ENCODE measurements at places on chromosomes 4 and X.
A peak's percentile ranks its signal among the peaks of the same experiment; 100 is the strongest.

- no peak for DNase-seq
Measured at GRCh38 chrX:137425273-137425902, 140.5 kb upstream of the ZIC3 start.

DNA sequence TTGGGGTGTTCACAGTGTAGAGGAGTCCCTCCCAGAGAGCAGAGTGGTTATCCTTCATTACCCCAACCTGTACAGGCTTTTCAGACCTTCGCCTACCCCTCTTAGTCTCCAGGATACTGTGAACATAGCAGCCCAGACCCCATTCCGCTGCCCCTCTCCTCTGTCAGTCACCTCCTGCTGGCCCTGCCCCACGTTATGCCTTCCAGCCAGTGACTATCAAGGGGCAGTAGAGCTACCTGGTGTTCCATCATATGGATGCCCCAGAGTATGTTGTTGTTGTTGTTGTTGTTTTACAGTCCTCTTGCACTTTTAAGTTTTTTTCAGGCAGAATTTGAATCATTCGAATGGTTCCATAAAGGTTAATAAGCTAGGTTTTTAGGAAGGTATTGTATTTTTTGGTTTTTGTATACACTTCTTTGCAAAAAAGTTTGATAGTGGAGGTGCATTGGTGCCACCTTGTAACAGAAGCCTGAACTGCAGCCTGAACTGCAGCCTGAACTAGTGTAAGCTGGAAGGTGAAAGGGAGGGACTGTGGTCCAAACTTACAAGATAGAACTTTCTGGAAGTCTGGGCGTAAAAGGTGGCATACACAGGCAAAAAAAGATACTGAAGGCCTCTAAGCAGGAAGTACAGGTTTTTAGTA lies 101.4 kb upstream of the RAB40AL start:
- DNase-seq, result peak; percentile 27

- no peak for DNase-seq
Measured at GRCh38 chr4:8370835-8371595, 69.5 kb downstream of the ACOX3 start.

DNA sequence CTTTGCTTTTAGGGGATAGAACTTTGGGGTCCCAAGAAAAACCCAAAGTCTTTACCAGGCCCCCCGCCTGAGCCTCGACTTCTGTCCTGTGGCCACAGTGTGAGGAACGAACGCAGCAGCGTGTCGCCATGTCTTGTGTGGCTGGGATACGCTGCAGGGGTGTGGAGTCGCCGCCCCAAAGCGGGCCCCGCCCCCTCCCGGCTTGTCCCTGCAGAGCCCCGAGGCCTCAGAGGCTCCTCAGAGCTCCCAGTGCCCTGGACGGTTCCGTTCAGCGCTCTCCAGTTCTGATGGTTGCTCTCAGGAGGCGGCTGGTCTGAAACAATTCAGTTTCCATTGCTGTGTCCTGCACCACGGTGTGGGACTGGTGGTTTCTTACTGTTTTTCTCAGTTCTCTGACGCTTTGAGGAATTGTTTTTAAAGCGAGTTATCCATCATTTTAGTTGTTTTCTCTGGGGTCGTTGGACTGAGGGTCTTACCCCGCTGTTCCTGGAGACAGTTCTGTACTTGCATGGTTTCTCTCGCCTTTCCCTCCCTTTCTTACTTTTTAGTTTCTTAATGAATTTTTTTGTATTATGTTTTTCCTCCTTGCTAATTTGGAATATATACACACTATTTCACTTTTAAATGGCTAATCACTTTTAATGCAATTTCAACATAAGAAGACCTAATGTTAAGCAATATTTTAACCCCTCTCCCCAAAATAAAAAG lies 1.6 kb upstream of the IDUA start:
- DNase-seq, result peak; percentile 74

DNA sequence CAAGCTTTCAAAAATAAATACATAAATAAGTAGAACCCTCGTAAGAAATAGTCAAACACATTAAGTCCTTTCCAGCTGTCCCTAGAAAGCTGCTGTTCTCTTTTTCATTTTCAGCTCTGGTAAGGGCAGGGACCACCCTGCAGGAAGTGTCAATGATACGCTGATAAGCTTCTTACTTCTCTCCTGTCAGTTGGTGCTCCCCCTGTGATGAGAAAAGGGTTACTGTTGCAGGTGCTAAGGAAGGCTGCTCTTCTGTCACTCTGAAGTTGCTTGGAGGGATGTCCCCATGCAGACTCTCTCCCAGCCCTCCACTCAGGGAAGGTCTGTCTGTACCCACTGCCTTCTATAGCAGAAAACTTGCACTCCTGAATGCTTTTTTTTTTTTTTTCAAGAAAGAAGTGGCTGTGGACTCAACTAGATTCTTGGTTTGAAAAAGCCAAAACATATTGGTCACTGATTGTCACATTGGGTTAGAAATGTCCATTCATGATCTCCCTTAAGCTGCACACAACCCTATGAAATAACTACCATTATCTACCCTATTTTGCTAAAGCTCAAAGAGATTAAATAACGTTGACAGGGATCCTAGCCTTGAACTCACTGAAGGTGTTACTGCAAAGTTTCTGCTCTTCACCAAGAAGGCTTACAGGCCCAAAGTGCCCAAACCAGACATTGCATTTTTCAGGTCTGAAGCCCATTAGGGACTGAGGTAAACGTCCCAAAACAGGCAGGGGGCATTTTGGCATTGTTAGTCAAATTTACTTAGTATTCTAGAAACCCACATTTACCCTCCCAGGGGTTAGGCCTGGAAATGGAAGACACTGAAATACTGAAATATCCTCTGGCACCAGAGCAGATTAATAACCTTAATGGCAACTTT lies 1.2 kb downstream of the CXCL3 start:
- DNase-seq, result no peak

GRCh38 chr4:15158406-15159091 lies 156.3 kb downstream of the CPEB2 start:
- no peak for DNase-seq

- no peak for DNase-seq
Measured at GRCh38 chrX:104118765-104119164, 6.4 kb downstream of the ZCCHC18 start.

GRCh38 chr4:19009881-19010280 lies 988.3 kb upstream of the LCORL start:
- no peak for DNase-seq

GRCh38 chr4:125677665-125678307 lies 363.0 kb downstream of the FAT4 start:
- no peak for DNase-seq

DNA sequence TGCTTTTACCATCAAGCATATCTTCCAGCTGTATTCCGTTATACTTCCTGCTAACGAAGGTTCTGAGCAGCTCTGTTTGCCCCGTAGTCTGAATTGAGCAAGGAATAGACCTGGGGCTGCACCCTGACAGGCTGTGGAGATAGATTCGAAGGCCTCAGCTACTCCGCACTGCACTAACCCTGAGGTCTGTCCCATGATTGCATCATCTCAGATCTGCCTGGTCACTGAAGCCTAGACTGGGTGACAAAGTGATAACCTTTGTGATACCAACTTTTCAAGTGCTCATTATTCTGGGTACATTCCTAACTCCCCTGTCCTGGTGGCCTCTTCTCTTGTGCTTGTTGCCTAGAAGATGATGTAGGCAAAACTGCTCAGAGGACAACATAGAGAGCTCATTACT lies 29.9 kb upstream of the PGRMC1 start:
- no peak for DNase-seq

GRCh38 chr4:156934259-156934635 lies 37.4 kb downstream of the PDGFC start:
- no peak for DNase-seq

- no peak for DNase-seq
Measured at GRCh38 chrX:11113731-11114130, 2.6 kb downstream of the HCCS start.

GRCh38 chrX:27555514-27555913 lies 34.6 kb upstream of the DCAF8L2 start:
- no peak for DNase-seq

DNA sequence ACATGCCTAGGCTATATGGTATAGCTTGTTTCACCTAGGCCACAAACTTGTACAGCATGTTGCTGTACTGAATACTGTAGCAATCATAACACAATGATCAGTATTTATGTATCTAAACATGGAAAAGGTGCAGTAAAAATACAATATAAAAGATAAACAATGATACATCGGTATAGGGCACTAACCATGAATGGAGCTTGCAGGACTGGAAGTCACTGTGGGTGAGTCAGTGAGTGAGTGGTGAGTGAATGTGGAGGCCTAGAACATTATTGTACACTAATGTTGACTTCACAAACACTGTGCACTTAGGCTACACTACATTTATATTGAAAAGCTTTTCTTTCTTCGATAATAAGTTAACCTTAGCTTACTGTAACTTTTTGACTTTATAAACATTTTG lies 45.6 kb upstream of the ANK2 start:
- DNase-seq, result no peak

DNA sequence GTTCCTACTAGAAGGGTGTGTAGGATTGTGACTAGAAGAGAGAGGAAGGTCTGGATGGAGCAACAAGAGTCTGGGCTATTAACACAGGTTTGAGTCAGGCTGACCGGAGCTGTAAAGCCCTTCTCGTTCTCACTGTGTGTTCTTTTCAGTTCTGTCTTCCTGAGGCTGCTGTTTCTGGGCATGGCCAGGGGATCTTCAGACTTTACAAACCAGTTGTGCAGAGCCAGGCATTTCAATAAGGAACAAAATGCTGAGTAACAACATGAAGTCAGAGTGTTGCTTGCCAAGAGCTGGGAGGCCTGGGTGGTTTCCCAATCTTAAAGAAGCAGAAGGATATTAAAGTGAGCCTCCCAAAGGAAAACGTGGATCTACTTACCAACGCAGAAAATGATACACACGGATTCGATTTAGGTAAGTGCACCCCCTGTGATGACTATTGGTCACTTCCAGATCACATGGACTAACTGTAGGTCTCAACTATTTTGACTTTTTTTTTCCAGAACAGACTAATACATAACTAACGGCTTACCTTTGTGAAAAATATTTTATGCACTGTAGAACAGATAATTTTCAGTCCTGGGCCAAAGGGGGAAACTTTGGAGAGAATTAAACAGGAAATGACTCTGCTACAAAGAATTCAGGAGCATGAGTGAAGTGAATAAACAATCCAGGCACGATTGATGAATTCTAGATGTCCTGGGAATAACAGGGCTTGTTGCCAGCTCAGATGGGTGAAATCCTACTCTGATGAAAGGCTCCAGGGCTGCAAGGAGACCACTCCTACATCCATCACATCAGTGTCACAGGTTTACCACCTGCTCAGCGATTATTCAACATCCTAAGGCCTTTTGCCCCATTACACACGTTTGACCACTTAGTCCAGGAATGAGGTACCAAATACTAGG lies 94.5 kb downstream of the ANXA3 start:
- no peak for DNase-seq

DNA sequence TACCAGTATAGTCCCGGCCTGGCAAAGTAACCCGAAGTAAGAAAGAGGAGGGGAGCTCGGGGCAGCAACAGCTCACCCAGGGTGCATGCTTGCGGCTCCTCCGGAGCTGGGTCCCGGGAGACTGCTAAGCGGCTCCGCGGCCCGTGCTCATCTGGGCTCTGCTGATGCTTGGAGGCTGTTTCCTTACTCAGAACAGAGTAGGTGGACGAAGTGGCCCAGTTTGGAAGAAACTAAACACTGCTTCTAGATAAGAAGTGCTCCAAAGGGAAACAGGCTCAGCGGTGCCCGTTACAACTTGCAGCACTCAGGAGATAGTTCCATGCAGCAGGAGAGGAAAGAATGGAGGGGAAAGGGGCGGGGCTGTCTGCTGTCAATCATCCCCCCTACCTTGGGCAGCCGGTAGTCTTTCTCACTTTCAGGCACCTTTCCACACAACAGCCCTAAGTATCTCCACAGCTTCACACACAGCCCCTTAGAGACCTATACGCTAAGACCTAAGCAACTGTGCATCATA lies at the start of gene COL4A6:
Gene COL4A6 (minus strand): TSS at position 313 of the 514 bp plus-strand sequence. CDS start 226 bp downstream, at position 87.
- no peak for DNase-seq

DNA sequence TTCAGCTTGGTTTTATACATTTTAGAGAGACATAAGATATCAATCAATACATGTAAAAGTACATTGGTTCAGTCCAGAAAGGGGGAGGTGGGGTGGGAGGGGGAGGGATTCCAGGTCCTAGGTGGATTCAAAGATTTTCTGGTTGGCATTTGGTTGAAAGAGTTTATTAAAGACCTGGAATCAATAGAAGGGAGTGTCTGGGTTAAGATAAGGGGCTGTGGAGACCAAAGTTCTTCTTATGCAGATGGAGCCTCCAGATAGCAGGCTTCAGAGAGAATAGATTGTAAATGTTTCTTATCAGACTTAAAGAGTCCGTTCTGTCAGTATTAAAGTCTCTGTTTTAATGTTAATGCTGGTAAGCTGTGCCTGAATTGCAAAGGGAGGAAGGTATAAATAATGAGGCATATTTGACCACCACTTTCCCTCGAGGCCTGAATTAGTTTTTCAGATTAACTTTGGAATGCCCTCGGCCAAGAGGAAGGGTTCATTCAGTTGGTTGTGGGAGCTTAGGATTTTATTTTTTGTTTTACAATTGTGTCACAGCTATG lies 169.9 kb downstream of the AASDH start:
- no peak for DNase-seq

DNA sequence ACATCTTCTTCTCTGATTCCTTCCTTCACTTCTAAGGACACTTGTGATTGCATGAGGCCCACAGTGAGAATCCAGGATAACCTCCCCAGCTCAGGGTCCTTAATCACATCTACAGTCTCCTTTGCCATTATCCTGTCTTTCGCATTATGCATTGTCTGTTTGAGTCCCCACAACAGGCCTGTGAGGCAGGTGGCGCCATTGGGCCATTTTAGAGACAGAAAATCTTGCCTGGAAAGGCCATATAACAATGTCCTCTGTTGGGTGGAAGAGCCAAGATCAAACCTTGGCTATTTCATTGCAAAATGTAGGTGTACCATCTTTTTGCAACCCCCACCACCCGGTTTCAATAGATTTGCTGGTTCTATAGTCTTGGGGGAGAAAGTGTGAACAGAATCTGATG lies 11.8 kb upstream of the DCUN1D4 start:
- DNase-seq, result peak; percentile 68

DNA sequence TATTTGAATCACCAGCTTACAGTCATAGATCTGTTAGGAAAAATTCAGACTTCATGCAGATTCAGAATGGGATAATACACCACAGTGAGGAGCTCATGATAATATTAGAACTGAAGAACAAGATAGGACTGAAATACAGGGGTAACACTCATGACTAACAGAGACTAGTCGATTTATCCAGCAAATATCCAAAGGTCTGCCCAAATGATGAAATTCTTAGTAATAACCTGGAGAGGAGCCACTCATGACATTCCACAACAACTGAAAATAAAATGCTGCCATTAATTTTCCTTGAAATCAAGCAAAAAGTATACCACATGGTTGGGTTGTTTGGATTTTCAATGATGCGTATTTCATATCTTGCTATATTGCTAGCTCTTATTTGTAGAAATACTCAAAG lies 903.7 kb upstream of the ADGRL3 start:
- DNase-seq, result no peak

All from activated CD8-positive, alpha-beta T cell treated with anti-CD3 and anti-CD28 coated beads, Interleukin-2, amount 10 ng/mL, durations not matched to agents 7 days and 5 days (primary cell).